ENCODE measurements at places on chromosomes 5 and 9.

DNA sequence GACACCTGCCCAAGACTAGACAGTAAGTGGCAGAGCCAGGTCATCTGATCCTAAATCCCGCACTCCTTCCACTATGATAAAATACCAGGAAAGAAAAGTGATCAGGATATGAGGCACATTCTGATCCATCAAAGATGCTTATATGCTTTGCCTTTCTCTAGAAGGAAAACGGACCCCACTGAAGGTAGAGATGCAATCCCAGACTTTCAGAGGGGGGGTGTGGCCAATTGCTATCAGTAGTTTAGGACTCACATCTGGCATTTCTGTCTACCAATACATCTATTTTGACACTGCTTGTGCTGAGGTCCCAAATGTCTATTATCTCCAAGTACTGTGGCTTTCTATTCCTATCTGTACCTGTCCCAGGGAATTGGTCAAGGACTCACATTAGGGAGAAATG is 1.7 kb downstream of the TRIM52 start:
- no peak for DNase-seq

- no peak for DNase-seq
Observed at GRCh38 chr9:99013550-99013949, 69.8 kb downstream of the COL15A1 start.

DNA sequence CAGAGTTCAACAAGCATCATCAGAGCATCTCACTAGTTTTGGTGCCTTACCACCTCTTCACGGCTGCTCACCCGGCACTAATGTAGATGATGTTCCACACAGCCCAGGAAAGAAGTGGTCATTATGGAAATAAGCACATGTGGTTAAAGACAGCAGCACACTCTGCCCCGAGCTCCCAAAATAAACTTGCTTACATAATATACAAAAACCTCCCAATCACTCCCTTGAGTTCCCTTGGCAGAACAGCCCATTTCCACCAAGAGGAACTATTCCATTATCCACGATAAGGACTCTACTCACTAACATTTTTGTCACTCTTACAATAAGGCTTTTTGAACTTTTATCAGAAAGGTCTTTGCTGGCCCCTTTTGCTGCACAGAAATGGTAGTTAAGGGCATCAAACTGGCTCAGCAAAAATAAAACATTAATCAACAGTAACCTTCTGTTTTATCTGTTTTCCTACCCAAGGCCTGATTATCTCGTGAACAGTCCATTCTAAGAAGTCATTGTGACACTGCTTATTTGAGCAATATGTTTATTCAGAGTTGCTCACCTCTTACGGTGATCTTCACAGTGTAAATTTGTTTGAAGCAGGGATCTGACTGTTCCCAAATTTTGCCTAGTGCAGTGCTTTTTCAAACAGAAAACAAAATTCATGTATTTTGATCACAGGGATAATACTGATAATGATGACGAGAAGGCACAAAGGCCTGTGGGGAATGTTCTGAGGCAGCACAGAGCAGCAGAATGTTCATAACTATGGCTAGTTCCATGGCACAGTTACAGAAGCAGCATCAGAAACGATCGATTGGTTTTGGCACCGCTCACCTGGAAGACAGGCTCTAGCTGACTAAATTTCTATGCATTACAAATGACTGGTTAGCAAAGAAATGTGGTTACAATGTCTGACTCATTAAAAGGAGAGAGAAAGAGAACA is 399.8 kb upstream of the PIK3R1 start:
- no peak for DNase-seq

DNA sequence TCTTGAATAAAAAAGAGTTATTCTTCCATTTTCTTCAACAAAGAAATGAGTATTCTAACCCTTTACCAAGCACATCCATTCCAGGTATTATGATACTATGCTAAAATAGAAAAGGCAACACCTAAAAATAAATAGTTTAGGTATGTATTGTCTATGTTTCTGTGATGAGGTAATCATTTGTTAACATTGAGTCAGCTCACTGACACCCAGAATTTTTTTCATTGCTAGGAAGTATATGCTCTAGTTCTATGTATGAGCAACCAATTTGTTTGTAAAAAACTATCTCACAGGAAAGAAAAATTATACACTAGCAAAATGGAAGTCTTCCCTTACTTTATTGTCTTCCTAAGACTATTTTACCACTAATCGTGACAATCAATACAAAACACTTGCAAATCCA is 615.6 kb upstream of the GRIN3A start:
- no peak for DNase-seq

GRCh38 chr5:133048993-133049725 is 2.7 kb upstream of the HSPA4 start:
- no peak for DNase-seq

DNA sequence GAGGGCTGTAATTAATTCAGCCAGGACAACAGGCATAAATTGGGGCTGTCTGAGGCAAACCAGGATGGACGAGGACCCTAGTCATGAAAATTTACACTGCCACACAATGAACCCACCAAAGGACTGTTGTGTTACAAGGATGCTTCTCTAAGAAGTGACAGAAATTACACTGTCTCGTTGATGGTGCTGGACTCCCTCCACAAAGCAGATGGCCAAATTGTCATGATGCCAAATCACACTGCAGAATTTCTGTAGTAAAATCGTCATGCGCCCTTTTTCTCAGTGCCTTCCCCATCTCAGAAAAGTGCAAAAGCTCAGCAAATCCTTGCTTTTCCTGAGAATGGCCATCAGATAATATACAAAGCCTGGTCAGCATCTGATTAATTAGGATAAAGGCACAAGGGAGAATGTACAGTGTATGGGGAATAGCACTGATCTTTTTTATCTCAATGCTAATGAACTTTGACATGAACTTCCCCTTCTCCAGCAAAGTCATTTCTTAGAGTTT is 545.8 kb downstream of the CSNK1G3 start:
- no peak for DNase-seq

DNA sequence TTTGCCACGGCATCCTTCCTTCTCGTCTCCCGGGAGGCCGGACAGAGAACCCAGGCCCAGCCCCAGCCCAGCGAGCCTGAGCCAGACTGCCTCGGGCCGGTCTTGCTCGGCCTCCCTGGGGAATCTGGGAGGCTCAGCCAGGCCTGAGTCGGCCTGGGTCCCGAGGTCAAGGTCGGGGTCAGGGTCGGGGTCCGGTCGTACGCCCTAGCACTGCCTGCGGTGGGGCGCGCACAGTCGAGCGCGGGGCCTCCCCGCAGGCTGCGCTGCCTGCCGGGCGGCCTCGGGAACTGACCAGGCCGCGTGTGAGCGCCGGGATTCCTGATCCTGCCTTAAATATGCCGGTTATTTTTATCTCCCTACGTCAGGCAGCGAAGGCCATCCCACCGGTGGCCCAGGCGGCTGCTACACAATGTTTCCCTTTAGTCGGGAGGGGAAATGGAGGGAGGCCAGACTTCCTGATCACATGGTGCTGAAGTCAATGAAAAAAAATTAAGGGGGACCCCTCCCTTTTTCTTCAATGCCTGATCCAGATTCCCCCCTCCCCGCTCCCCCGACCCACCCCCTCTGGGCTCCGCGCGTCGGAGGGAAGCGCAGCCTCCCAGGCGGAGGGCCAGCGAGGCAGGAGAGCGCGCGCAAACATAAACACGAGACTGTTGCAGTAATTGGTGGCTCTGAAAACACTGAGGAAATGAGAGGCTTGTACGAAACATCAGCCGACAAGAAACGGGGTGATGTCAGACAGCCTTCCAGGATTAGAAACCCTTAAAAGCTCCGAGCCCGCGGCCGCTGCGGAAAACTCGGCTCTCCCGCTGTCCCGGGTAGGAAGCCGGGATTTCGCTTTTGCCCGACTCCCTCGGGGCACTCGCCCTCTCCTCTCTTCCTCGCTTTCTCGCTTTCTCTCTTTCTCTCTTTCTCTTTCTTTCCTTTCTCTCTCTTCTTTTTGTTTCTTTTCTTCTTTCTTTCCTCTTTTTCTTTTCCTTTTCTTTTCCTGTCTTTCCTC is 148.2 kb upstream of the KLF4 start:
- DNase-seq, result peak; percentile 99

DNA sequence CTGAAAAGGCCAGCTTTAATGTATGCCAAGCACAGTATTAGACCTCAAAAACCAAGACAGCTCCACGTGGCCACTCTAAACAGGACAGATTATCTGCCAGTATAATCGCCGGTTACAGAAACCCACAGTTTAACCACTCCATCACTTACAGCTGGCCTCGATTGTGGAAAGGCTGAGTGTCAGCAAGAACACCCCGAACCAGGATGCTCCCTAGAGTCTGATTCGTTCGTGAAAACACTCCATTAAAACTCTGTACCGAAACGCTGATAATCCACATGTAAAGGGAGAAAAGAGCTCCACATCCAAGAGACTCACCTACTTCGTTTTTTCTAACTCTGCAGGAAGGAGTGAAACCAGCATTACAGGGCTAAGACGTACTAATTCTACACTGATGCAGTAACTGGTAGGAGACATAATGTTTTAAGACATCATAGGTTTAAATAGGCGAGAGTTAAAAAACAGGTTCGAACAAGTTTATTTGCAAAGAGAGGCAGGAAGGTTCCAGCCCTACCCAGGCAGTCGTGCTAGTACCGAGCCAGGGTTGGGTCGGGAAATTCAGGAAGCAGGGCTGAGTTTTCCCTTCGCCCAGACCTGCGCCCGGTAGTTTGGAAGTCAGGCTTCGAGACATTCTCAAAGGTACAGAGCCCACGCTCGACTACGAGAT is 949 bp downstream of the SERINC5 start:
- DNase-seq, result no peak

DNA sequence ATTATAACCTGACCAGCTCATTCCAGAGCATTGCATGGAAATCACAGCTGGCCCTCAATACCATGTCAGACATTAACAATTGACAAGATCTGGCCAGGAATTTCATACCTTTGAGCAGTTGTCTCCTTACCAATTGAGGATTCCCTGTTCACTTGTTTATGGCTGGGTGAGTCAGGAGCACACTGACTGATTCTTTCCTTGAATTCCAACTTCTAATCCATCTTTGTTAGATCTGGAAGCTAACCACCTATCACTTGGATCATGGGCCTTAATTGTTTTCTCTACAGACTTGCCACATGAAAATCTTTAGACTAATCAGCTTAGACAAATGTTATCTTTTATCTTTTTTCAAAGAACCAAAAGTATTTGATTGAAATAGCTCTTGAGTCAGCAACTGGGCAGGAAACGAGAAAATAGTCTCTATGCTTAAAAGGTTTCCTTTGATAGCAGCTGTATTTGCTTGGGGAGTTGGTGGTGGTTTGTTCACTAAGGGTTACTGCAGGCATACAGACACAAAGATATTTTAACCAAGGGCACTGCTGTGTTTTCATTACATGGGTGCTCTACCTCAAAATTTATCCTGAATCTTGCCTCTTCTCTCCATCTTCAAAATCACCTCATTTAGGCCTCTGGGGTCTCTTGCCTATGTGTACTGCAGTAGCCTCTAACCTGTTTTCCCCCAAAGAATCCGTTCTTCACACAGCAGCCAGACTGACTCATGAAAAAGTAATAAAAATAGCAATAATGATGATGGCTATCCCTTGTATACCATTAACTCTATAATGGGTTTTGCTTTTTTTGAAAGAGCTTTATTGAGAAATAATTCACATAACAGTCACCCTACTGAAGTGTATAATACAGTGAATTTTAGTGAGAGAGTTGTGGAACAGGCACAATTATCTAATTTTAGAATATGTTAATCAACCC is 197.0 kb upstream of the NMUR2 start:
- DNase-seq, result no peak

DNA sequence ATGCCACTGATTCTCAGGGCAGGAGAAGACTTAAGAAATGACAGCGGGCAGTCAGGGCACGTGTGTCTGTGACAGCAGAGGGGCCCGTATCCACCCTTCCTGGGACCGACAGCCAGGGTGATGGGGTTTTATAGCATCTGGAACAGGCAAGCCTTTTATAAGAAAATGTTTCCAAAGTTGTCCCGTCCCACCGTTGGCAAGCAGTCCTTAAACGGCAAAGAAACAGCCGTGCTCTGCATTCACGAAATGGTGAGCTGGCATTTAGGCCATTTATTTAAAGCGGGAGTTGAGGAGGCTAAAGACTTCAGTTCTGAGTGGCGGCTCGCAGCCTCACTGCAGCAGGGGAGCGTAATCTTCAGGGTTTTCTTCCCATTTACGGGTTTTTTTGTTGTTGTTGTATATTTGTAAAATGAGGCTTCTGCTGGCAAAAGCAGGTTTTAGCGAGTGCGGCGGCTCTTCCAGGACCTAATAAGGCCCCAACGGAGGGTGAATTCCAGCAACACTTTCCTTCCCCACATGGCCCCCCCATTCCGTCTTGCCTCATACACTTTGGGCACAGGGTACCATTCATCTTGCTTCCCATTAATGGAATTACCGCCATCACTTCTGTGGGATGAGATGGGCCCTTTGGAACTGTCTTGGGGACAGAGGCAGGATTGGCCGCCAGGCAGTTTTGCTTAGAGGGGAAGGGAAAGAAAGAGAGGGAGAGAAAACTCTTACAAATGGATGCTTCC is 15.8 kb downstream of the NEK6 start:
- DNase-seq, result no peak
